ENCODE measurements at places on chromosomes 3 and 15.

DNA sequence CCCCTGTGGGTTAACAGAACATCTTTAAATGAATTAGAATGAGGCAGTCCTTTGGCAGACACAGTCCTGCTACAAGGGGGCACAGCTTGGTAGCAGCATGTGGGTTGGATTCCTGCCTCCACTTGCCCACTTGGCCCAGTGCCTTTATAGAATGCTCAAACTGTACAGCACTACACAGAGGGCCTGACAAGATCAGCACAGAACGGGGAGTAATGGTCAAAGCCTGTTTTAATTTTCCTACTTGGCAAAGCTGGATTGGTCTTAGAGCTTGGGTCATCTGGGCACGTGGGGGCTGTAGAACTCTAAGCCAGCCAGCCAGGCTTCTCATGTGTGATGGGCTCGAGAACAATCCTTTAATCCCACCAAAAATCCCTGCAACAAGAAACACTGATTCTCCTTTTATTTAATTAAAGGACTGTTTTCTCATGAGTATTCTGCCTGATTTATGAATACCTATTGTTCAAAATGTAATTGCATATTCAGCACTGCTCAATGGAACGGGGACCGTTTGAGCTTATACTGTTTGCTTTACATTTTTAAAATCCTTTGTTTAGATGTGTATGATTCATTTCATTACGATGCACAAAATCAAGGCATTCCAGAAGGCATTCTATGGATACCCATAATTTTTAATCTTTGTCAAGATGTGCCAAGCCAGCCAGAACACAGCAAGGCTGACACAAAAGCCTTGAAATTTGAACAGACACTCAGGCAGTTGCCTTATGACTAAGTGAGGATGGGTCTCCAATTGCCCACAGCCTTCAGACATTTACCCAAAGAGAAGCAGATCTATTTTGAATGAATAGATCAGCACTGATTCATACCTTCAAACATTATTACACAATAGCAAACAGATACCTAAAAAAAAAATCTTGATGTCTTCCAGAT lies 249.3 kb upstream of the TGFBR2 start:
- H3K4me3 ChIP-seq, result no peak overlapping the region
- DNase-seq, result no peak
- H3K36me3 ChIP-seq, result no peaks in the 10 kb centered on the region

GRCh38 chr3:125132815-125133214 lies 77.0 kb upstream of the HEG1 start:
- H3K27ac ChIP-seq, result peak overlapping the region; percentile 14
- H3K4me1 ChIP-seq, result peaks cover 37% of the 10 kb centered on the region
- no peak for DNase-seq
- H3K36me3 ChIP-seq, result no peaks in the 10 kb centered on the region

GRCh38 chr15:71757741-71758530 lies 52.4 kb upstream of the NR2E3 start:
- no peak overlapping the region for H3K4me3 ChIP-seq
- H3K4me1 ChIP-seq, result no peaks in the 10 kb centered on the region

- H3K4me1 ChIP-seq, result peaks cover 7% of the 10 kb centered on the region
- H3K27me3 ChIP-seq, result no peaks in the 10 kb centered on the region
- H3K36me3 ChIP-seq, result no peaks in the 10 kb centered on the region
Observed at GRCh38 chr3:27658741-27659140, 63.4 kb downstream of the EOMES start.

DNA sequence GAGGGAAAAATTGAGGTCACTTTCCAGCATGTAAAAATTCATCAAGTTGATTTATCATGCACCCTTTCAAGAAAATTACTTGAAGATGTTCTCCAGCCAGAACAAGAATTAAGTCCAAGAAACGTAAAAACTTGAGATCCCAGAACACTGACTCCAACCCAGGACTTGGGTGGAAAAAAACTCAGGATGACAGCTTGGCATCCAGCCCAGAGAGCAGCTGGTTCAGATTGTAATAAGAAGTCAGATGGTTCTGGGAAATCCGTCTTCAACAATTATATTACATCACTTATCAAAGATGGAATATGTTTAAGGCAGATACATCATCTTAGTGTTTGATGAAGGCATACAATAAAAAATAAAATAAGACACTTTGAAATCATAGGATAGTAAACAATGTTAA lies 23.0 kb upstream of the DNAJC13 start:
- H3K4me1 ChIP-seq, result no peaks in the 10 kb centered on the region
- no peak for DNase-seq
- no peak overlapping the region for H3K4me3 ChIP-seq
- H3K27me3 ChIP-seq, result no peaks in the 10 kb centered on the region

- no peak overlapping the region for H3K4me3 ChIP-seq
- no peak overlapping the region for H3K27ac ChIP-seq
- H3K4me1 ChIP-seq, result peaks cover 8% of the 10 kb centered on the region
- no peaks in the 10 kb centered on the region for H3K27me3 ChIP-seq
- DNase-seq, result no peak
Observed at GRCh38 chr3:81744366-81744765, 17.1 kb downstream of the GBE1 start.

DNA sequence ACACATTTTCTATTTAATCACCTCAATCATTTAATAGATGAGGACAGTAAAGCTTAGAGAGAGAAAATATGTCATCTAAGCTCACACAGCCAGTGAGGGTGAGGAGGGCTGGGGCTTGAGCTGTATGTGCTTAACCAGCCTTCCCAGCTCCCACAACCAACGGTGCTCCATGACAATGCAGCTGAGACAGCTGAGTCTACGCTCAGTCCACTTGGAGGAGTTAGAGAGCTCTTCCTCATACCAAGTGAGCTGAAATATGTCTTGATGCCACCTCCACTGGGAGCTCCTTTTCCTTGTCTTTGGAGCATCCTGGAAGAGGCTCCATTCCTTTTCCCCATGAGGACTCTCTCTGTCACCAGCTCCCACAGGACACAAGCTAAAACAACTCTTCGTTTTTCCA lies 9.3 kb downstream of the HOMER2 start:
- peaks cover 9% of the 10 kb centered on the region for H3K4me1 ChIP-seq
- H3K36me3 ChIP-seq, result no peaks in the 10 kb centered on the region
- H3K4me3 ChIP-seq, result no peak overlapping the region
- H3K27ac ChIP-seq, result no peak overlapping the region
